Ecto neural progenitor cell (in vitro differentiated cells): ENCODE measurements at places on chromosomes 7 and 10.

DNA sequence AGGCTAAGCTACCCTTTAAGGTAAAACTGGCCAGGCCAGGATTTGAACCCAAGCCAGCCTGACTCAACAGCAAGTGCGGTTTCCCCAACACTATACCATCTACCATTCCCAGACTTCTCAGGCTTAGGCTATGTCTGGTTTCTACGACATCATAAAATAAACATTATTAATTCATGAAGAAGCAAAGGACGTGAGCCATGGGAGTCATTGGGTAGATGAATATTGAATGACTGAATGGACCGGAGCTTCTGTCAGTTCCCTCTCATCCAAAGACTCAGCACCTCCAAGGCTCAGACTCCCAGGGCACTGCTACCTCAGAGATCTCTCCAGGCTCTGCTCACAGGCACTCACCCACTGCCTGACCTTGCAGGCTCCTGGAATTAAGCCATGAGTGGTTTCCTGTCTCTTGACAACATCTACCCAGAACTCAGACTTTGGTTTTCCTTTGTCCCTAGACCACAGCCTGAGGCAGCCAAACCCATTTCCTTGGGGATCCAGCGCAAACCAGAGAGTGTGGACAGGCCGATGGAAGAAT lies 64.6 kb upstream of the STEAP1B start:
- no peak for DNase-seq

- no peak for DNase-seq
Observed at GRCh38 chr7:112531675-112532074, 50.9 kb downstream of the LSMEM1 start.

GRCh38 chr10:49478819-49479218 lies 60.1 kb downstream of the ERCC6 start:
- no peak for DNase-seq

- peak; percentile 82 for DNase-seq
Observed at GRCh38 chr10:1368842-1369171, 312.6 kb downstream of the WDR37 start.

DNA sequence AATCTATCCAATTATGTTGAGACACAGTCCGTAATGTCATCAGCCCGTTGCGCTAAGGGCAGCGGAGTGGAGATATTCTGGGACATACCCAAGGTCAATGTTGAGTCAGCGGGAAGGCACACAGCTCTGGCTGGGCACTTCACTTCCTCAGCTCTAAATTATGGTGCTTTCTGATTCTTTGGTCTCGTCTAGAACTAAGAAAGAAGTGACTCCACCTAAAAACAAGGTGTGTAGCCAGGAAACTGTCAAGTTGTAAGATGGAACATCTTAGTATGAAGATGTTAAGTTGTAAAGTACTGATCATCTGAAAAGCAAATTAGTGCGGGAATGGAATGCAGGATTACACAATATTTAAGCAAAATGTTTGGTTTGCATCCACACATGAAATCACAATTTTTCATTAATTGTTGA lies 43.1 kb downstream of the BAIAP2L1 start:
- no peak for DNase-seq

- DNase-seq: peak; percentile 71
Observed at GRCh38 chr10:89029785-89030437, 39.3 kb downstream of the FAS start.

- DNase-seq: no peak
Observed at GRCh38 chr10:127345231-127345965, 149.0 kb upstream of the INSYN2A start.
